NCI-H1105 (cell line): ENCODE measurements at places on chromosomes 1 and 21.
A peak's percentile ranks its signal among the peaks of the same experiment; 100 is the strongest.

- no peak for DNase-seq
Observed at GRCh38 chr1:175077356-175078030, 9.9 kb downstream of the TNN start.

- no peak for DNase-seq
Observed at GRCh38 chr1:22941257-22941656, 31.4 kb downstream of the LACTBL1 start.

- no peak for DNase-seq
Observed at GRCh38 chr1:77084457-77084856, 134.8 kb downstream of the PIGK start.

GRCh38 chr1:200897259-200897658 is 2.6 kb downstream of the INAVA start:
- DNase-seq = no peak

DNA sequence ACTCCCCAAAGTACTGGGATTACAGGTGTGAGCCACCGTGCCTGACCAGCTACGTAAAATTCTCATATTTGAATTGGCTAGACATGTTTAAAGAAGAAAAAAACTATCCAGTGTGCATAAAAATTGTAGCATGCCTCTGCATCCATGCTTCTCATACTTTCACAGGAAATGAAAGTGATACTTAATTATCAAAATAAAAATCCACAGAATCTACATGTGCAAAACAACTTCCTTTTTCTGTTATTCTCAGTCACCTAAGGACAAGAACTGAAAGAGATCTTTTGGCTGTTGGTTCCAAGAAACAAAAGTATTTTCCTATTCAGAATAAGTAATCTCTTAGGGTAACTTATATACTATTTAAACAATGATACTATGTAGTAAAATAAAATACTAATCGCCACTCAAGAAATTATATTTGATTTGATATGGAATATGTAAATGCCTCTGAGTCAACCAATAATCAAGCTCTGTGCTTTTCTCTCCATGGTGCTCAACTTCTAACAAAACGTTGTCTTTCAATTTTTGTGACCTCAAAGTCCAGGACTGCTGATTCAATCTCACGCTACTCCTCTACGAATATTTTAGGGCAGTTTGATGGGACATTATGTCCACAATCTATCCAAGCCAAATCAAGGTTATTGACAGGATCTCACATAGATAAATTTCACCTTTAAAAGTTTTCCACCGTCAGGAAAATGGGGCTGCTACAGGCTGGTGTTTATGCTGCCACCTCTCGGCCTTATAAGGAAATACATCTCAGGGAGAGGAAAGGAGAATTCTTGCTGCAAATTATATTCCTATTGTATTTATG is 102.7 kb downstream of the ZNF281 start:
- peak; percentile 24 for DNase-seq

GRCh38 chr1:55580845-55581332 is 365.7 kb upstream of the USP24 start:
- no peak for DNase-seq

GRCh38 chr1:59043796-59044195 is 253.1 kb upstream of the FGGY start:
- DNase-seq = no peak

- no peak for DNase-seq
Observed at GRCh38 chr1:17789926-17790325, 34.8 kb downstream of the ACTL8 start.

- no peak for DNase-seq
Observed at GRCh38 chr1:3245344-3245743, 176.3 kb downstream of the PRDM16 start.

- DNase-seq = peak; percentile 68
Observed at GRCh38 chr1:8598060-8598724, 219.2 kb downstream of the RERE start.

- no peak for DNase-seq
Observed at GRCh38 chr1:64923294-64923718, 43.0 kb downstream of the JAK1 start.

GRCh38 chr1:43549921-43550597 is 19.4 kb downstream of the PTPRF start:
- DNase-seq = peak; percentile 94

DNA sequence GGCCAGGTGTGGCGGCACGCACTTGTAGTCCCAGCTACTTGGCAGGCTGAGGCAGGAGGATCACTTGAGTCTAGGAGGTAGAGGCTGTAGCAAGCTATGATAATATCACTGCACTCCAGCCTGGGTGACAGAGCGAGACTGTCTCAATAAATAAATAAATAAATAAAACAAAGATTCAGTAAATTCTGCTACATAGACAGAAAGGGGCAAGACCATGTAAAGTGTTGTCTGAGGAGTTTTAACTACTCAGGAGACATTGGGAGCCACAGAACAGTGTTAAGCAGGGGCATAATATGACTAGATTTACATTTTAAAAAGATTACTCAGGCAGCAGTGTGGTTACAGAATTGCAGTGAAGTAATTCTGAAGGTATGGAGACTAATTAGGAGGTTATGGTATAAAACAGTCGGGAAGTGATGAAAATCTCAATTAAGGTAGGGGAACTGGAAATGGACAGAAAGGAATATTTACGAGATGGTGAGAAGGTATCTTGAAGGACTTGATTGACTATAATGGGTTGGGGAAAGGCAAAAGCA is 94.7 kb downstream of the ATP1B1 start:
- no peak for DNase-seq

DNA sequence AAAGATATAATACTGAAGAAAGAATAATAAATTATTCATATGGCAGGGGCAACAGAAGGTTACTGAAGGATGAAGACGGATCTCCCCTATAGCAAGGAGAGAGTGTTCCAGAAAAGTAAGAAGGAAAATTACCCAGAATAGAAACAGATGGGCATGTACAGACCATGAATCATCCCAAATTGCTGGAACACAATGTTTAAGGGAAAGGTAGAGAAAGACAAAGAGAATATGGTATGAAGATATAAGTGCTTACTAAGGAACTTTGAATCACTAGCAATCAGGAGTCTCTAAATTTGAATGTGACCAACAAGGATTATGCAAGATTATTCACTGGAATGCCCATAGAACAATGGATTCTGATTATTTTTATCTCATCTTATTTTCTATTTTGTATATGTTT is 375.4 kb downstream of the COL11A1 start:
- DNase-seq = no peak

- no peak for DNase-seq
Observed at GRCh38 chr1:196056966-196057365, 551.3 kb downstream of the KCNT2 start.

DNA sequence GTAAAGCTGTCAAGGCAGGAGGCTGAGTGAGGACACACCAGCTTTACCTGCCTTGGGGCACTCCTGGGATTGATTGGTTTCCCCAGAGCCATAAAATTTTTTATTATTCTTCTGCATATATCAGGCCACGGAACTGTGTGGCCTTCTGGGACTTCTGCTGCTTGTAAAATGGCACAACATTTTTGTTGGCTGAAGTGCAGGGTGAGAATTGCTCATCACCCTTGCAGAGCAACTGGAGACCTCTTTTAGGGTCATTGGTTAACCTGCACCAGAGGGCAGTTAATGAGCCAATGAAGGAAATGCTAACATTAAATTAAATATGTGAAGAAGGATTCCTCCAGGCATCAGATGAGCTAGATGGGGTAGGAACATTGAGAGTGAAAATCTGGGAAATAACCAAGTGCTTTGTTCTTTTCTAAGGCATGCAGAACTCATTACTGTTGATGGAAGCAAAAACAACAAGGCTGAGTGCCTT is 87.7 kb downstream of the LTN1 start:
- DNase-seq = no peak

DNA sequence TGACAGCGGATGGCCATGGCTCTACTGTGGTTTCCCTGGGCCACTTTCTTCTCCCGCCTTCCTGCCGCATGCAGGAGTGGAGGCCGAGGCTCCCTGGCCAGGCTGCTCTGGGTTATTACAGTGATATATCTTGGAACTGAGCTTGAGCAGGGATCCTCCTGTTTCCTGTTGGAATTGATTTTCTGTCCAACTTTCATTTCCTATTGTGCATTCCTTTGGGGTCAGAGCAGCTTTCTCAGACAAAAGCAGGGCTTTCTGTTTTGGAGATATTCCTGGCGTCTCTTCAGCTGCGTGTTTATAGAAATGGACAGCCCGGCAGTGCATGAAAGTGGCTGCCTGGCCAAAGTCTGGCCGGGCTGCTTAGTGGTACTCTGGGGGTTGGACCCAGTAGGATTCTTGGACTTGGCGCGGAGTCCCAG is 146.4 kb downstream of the KIF26B start:
- no peak for DNase-seq

DNA sequence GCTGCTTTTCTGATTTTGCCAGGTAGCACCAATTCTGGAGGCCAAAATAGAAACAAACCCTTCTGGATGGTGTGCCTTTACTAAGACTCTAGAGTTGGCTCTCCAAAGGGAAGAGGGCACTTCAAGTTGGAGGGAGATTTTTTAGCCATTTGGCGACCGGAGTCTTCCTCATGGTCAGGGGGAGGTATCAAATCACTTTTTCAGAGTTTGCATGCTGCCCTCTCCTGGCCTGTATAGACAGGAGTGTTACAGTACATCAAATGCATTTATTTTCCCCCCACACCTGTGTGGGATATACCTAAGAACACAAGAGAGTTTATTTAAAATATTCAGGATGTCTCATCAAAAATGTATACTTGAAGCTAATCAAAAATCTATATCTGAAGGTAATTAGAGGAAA is 3.2 kb downstream of the GREM2 start:
- DNase-seq = no peak
